ENCODE measurements at places on chromosomes 5 and 9.

DNA sequence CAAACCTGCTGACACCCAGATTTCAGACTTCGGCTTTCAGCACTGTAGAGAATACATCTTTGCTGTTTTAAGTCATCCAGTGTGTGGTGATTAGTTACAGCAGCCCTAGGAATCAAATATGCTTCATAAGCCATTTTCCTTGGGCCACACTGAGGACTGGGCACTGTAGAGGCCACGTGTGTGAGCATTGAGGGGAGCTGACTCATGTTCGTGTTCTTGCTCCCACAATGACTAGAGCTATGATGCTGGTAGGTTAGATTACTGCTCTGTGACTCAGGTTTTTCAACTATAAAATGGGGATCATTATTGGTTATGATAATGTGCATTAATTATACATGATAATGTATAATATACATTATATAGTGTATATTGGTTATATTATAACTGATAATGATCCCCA, 96.5 kb upstream of the PALM2AKAP2 start:
- DNase-seq: no peak

GRCh38 chr9:22617156-22617555, 170.5 kb downstream of the DMRTA1 start:
- no peak for DNase-seq

- no peak for DNase-seq
Observed at GRCh38 chr5:158478139-158478538, 619.2 kb upstream of the CLINT1 start.

- no peak for DNase-seq
Observed at GRCh38 chr9:126342621-126343031, 16.0 kb downstream of the MVB12B start.

All from heart right ventricle (tissue), 16 donors.